GM13976 (cell line): ENCODE measurements at places on chromosomes 1 and 21.

DNA sequence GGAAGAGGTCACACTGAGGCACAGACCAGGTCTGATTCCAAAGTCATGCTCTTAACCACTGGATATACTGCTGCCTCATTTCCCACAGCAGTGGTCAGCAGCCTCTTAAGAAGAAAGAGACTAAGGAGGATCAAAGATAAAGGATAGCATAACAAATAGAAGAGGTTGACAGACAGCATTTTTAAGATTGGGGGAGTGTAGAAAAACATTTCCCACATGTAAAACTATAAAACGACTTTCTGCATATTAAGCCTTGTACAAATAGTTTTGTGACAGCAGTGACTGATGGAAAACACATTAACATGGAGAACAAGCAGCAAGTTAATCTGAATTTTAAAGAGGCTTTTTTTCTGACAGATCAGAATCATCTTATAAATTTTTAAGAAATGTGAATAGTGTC is 92.0 kb downstream of the SELENOF start:
- DNase-seq: no peak

DNA sequence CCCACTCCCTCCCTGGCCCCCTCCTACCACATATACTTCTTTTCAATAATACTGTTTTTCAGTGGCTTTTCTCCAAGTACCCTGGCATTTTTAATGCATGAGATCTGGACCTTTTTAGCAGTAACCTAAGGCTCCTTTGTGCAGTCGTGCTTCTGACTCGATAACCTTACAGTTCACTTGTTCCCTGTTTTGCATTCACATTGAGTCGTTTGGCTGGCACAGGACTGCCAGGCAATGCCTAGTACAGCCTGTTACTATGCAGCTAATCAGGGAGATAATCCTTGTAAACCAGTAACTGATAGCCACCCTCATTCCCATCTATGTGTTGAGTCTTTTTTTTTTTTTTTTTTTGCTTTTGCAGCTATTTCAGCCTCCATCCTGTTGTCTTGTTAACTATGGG is 3.7 kb downstream of the ATP1B1 start:
- DNase-seq: no peak

DNA sequence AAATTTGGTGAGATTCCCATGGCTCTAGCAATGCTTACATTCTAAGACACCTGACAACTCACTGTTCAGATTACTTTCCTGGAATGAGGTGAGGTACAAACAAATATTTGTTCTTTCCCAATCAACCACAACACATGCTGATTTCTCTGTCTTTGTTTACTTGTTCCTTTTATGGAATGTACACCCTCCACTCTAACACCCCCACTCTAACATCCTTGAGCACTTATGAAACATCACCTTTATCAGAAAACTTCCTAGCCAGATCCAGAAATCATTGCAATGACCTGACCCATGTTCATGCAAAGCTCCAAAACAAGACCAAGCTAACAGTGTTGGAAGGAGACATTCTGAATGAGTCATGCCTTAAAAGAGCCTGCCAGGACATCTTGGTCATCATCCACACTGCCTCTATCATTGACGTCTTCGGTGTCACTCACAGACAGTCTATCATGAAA is 35.5 kb downstream of the HSD3B1 start:
- DNase-seq: no peak

GRCh38 chr21:32389337-32390015 is 3.3 kb downstream of the URB1 start:
- DNase-seq: no peak

GRCh38 chr1:54294887-54295286 is 94.9 kb downstream of the MRPL37 start:
- no peak for DNase-seq

DNA sequence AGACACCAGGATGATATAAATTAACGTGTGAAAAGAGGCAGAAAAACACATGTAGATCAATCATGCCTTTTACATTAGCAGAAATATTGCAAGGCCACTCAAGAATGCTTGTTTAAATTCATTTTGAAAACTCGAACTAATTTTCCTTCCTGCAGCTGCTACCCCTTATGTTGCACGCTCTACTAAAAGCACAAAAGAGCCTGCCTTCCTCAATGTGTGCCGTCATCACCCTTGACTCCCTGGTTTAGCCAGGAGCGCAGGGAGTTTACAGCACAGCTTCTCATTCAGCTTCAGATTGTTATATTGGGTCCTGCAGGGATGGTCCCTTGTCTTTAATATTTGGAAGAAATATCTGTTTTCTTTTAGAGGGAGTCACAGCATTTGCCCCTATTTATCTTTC is 10.1 kb upstream of the ST6GALNAC5 start:
- no peak for DNase-seq

GRCh38 chr1:240555524-240555923 is 56.4 kb downstream of the GREM2 start:
- DNase-seq: no peak

- DNase-seq: peak; percentile 31
These were observed 376.9 kb downstream of the HHIPL2 start for GRCh38 chr1:222171005-222171404.

GRCh38 chr1:203512848-203513584 is 19.1 kb downstream of the OPTC start:
- peak; percentile 71 for DNase-seq

DNA sequence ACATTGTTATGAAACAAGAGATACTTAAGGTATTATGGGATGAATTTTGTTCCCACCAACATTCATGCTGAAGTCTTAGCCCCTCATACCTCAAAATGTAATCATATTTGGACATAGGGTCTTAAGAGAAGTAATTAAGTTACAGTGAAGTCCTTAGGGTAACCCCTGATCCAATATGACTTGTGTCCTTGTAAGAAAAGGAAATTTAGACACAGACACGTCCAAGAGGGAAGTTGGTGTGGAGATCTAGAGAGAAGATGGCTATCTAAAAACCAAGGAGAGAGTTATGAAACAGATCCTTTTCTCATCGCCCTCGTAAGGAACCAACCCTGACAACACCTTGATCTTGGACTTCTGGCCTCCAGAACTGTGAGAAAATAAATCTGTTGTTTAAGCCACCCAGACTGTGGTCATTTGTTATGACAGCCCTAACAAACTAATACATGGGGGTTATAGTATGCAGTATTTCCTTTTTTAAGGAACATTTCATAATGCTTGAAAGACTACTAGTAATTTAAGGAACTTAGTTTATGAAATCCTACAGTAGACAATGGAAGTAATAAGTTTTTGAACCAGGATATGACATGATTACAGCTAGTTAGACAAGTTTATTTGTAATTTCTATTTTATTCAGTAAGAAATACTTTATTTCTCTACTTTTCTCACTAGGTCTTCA is 875.5 kb upstream of the ADGRL2 start:
- no peak for DNase-seq

GRCh38 chr1:97350241-97350640 is 570.6 kb downstream of the DPYD start:
- DNase-seq: no peak

DNA sequence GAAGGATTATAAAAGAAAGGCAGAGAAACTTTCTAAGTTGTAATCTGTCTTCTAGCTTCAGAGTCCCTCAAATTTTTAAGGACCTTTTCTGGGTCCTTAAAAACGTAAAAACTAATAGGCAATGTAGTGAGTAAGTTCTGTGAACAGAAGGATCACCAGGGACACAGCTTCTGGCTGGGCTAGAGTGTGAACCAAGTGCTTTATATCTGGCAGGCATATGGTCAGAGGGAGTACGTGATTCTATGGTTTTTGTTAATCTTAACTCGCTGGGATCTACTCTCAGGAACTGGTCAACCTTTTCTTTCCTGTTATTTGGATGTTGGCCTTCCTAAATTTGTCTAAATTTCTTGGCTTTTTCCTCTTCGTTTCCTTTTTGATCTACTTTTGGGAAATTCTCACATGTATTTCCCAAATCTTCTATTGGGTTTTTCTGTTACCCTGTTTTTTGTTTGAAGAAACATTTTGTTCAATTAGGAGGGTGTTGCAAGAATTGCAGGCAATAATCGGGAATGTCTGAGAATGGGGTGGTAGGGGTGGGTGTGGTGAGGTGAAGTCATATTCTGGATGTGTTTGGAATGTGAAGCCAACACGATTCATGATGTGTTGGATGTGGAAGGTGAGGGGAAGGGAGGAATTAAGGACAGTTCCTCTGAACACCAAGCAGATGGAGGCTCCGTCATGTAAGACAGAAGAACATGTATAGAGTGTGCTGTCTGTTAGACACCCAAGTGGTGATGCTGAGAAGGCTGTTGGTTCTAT is 193.2 kb downstream of the FMN2 start:
- DNase-seq: no peak

DNA sequence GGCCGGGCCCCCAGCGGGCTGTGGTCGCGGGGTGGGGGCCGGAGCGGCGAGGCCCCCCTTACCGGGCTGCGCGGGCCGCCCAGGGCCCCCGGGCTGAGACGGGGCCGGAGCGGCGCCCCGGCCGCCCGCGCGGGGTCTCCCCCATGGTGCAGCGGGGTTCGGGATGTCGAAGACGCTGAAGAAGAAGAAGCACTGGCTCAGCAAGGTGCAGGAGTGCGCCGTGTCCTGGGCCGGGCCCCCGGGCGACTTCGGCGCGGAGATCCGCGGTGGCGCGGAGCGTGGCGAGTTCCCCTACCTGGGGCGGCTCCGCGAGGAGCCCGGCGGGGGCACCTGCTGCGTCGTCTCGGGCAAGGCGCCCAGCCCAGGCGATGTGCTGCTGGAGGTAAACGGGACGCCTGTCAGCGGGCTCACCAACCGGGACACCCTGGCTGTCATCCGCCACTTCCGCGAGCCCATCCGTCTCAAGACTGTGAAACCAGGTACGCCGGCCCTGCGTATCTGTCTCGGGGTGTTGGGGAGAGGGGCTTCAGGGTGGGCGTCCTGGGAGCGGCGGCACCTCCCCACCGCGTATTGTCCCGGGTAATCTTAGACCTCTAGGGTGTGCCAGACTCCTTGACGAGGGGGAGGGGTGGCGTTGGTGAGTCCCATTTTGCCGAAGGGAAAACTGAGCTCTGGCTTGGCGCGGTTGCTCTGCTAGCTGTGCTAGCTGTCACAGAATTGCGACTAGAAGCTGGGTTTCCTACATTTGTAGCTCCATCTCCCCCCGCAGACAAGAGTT is 745 bp downstream of the MAGI3 start:
- peak; percentile 45 for DNase-seq

DNA sequence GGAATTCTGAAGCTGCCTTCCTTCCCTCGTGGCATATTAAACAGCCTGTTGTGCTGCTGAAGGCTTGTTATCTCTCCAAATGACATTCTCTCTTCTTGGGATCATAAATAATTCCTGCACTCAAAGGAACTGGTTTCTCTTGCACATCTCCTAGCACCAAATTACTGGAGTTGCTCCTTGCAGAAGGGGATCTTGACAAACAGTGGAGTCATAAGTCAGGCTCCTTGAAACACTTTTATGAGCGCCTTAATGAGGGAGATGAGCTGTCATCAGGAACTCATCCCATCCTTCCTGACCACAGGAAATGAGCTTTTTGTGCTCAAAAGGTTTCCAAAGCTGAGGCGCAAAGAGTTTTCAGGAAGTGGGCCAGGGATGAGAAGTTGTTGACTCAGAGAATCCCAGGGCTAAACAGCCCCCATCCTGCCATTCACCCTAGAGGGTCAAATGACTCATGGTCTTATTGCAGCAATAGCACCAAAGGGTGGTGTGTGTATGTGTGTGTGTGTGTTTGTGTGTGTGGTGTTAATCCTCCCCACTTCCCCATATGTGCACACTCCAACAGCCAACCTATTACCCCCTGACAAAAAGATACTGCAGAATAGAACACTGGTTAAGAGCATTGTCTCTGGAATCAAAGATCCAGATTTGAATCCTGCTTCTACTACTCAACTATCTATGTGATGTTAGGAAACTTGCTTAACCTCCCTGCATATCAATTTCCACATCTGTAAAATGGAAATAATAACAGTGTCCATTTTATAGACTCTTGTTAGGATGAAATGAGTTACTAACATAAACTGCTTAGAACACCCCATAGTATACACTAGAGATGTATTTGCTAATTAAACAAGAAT is 2.8 kb upstream of the PHC2 start:
- DNase-seq: no peak

DNA sequence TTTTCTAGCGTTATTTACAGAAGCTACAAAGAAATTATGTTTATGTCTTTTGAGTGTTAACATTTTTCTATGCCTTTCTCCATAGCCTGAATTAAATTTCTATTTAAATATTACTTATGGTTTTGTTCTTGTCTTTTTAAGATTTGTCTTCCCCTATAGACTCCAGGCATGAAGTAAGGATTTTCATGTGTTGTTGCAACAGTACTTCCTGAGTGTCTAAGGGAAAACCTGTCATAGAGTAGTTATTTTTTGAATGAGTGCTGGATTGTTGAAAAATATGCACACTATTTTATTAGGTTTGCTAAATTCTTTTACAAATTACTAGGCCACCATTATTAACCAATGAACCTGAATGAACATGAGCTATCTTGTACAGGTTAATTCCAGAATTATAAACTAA is 27.1 kb downstream of the SAMSN1 start:
- DNase-seq: no peak

GRCh38 chr1:110921953-110922352 is 41.8 kb downstream of the LRIF1 start:
- DNase-seq: no peak

- DNase-seq: no peak
These were observed 75.6 kb downstream of the PLA2G4A start for GRCh38 chr1:186904361-186904760.

DNA sequence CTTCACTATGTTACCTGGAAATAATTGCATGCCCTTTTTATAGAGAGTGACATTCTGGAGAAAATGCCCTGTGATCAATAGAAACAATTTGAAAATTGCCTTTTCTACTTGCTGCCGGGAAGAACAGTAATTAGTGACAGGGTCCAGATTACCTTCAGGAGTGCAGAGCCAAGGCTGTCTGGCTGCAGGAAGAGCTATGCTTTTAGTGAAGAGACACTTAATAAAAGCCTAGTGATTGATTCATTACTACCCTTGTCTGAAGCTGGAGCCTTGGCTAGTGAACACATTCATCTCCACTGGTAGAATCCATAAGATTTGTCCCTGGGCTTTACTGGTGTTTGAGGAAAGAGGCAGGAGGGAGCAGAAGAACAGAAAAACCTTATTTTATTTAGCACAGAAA is 12.9 kb upstream of the DNASE2B start:
- DNase-seq: no peak

- DNase-seq: no peak
These were observed 39.0 kb downstream of the LRRC71 start for GRCh38 chr1:156959414-156959813.

- no peak for DNase-seq
These were observed 15.2 kb upstream of the PDIK1L start for GRCh38 chr1:26096471-26096870.

DNA sequence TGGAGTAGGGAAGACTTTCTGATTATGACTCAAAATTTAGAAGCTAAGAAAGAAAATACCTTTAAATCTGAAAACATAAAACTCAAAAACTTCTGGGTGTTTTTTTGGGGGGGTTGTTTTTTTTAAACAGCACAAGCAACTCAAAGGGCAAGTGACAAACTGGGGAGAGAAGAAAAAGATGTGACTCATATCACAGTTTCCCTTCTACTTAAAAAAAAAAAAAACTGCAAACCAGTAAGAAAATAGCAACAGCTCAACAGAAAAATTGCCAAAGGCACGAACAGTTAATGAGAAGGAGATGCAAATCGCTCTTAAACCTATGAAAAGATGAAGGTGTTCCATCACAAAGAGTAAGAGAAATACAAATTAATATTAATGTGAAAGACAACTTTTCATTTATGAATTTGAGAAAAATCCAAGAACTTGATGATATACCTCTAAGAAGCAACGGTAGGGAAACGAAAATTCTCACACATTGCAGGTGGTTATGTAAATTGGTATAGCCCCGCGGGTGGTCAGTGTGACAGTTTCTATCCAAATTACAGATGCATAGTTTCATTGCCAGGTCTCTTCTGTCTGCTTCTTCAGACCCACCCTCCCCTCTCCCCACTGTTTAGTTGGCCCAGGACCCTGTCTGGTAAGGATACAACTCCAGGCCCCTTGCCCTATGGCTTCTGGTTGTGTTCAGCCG is 9.0 kb downstream of the IFNAR2 start:
- peak; percentile 69 for DNase-seq
